Esophagus squamous epithelium (tissue), 5 donors: ENCODE measurements at places on chromosomes 11 and 22.

DNA sequence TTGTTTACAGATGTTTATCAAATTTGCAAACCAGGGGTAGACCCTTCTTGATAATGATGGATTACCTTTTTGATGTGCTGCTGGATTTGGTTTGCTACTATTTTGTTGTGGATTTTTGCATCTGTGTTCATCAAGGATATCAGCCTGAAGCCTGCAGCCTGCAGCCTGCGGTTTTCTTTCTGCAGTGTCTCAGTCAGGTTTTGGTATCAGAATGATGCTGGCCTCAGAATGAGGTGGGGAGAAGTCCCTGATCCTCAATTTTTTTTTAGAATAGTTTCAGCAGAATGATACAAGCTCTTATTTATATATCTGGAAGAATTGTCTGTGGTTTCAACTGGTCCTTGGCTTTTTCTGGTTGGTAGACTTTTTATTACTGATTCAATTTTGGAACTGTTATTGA lies 19.7 kb upstream of the RAB38 start:
- no peak for DNase-seq

DNA sequence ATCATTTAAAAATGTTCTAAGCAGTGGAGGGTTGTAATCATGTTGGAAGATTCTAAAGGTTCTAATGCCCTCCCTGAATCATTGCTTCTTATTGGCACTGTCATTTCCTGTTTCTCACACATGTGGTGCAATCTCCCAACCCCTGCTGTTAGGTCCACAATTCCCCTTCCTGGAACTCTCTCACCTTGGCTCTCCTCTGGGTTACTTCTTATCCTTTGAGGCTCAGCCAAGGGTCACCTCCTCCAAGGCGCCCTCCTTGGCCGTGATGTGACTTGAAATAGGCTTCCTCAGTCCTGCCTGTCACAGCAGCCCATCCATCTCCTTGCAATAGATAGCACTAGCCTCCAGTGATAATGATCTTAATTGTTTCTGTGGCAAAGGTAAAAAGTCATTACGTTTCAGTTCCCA lies 149.8 kb downstream of the TTC17 start:
- DNase-seq: no peak

DNA sequence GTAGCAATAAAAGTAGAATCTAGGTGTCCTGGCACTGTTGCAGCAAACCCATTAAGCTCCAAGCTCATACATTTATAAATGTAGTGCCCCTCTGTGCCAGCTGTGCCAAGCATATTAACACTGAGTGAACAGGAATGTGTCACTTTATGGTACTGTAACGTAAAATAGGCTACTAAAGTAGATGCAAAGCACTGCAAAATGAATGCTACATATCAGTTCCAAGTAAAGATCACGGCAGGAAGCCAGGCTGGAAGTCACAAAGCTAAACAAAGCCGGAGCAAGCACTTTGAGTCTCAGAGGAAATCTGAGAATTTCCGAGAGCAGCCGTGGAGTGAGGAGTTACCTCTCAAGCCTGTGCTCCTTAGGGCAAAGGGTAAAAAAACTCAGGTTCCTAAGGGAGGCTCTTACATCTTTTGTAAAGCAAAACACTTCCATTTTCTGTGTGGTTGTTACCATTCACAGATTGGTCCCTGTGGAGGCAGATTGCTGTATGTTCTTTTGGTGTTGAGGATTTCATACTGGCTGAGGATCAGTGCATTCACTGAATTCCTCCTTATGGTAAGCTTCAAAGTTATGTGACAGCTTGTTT lies 85.7 kb downstream of the WNT11 start:
- no peak for DNase-seq

DNA sequence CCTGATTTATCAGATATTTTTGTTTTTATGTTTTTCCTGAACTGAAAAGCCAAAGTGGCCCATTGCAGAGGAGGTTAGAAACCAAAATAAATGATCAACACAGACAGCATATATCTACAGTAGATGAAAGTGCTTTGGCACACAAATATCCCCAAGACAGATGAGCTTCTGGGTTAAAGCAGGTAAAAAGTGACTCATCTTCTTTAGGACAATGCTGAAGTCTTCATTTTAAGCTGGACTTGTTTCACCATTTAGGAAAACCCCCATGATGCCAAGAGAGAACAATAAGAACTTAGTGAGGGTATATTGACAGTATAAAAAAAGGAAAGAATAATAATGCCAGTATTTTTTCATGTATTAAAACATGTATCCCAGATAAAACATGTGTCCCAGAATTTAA lies 100.8 kb upstream of the OR9G4 start:
- no peak for DNase-seq

DNA sequence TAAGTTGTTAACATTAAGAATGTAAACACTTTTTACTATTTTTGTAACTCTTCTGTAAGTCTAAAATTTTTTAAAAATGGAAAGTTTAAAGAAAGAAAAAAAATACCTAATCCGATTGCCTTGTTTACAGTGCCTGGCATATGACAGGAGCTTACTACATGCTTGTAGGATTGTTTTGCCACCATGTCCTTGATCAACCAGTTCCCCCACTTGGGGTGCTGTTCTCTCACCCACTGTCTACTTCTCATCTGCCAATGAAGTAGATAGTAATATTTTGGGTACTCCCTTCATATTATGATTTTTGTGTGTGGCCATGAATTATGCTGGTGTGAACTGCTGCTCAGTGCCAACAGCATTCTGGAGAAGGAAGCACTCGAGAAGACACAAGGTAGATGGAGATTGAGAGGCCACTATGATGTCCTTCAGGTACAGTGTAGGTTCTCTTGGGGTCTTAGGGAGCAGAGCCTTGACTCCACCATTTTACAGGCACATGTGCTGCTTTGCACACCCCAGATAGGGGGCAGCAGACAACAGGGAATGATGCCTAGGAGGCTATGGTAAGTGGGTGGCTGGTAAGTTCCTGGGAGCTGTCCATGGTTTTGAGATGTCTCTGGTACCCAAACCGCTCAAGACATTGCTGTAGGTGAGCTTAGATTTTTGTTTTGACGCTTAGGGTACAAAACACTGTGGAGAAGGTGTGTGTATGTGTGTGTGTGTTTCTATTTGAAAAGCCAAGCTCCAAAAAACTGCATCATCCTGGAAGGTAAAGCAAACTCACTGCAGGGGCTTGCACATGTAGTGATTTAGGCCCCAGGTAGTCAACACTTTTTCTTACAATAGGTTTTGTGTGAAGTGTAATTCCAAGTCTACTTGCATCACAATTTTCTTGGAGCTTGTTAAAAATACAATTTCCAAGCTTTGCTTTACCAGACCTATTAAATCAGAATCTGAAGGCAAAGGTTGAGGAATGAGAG lies 494.5 kb upstream of the LARGE1 start:
- no peak for DNase-seq

- DNase-seq: no peak
Observed at GRCh38 chr11:118609380-118610224, 2.2 kb downstream of the PHLDB1 start.

DNA sequence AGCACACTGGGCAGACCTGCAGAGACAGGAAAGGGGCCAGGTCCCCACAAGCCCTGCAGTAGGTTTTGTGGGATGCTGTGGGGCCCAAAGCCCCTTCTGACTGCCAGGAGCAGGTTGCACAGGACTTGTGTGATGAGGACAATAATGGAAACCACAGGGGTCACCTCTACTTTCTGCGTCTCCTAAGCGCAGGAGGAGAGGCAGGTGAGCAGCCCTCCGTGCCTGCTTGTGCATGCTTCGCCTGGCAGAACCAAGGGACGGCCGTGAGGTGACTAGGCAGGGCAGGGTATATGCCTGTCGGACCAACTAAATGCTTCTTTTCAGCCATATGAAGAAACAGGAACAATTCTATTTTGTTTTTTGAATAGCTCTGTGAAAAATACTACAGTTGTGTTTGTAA lies 77.9 kb upstream of the PITPNB start:
- no peak for DNase-seq

DNA sequence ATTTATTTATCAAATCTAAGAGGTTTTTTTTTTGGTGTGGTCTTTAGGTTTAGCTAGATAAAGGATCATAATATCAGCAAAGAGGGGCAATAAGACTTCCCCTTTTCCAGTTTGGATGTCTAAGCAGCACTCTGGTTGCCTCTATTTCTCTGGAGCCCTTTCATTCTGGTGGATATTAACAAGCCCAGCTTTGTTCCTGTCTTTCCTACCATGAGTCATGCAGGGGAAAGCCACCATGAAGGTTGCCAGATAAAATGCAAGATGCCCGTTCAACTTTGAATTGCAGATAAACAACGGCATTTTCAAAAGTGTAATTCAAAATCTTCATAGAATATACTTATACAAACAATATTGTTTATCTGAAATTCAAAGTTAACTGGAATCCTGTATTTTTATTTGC lies 143.6 kb downstream of the ADAMTS15 start:
- DNase-seq: no peak

GRCh38 chr11:134705858-134706257 lies 293.8 kb upstream of the B3GAT1 start:
- no peak for DNase-seq

GRCh38 chr11:66768818-66769217 lies 39.8 kb upstream of the SPTBN2 start:
- DNase-seq: no peak

DNA sequence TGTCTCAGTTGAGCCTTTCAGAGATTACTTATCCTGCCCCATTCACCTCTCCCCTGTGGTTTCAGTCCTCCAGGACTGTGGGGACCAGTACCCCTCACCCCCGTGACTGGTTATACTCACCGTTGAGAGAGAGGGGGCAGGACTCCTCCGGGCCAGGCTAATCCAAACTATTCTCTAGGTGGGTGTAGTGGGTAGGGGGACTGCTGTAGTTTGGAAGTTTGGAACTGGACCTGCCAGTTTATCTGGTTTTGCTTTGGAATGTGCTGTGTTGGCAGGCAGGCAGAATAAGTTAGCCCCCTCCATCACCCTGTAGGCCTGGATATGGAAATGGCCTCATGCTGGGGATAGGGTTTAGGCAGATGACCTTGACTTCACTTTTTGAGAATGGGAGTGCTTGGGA lies 13.5 kb downstream of the TEAD1 start:
- DNase-seq: no peak

GRCh38 chr22:33476206-33476605 lies 418.0 kb upstream of the SYN3 start:
- DNase-seq: no peak

GRCh38 chr22:23722160-23722559 lies 28.8 kb downstream of the ZNF70 start:
- DNase-seq: no peak

DNA sequence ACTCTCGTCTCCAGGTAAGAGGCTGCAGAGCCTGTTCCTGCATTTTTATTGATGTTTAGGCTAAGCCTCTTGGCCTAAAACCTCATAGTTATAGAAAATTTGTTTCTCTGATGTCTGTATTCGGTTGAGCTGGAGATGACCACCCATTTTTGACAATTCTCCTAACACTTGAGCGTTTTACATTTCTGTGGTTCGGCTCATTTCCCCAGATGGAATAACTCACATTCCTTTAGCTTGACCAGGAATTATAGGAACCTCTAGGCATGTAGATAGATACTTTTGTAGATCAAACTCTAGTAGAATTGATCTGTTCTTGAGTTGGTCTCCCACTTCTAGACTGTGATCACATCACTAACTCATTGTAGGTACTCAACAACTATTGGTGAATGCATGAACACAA lies 172.6 kb upstream of the CADM1 start:
- DNase-seq: no peak

DNA sequence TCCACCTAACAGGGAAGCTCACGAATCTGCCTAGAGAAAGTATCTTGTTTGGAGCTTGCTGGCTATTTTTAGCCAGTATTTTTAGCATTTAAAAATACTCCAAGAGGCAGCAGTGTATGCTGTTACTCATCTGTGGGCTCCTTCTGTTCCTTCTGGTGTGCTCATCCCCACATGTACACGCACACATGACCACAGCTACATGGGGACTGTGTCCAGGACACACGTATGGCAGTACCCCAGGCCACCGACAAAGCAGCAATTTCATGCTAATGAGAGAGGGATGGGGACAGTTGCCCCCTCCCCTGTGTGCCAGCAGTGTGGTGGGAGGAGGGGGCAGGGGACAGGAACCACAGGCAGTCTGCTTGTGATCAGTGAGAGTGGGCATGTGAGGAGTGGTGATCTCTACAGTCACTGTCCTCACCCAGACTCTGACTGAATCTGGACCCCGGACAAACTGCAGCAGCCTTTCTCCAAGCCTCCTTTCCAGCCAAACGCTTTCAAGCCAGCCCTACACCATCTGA lies 16.4 kb downstream of the USP2 start:
- DNase-seq: no peak

DNA sequence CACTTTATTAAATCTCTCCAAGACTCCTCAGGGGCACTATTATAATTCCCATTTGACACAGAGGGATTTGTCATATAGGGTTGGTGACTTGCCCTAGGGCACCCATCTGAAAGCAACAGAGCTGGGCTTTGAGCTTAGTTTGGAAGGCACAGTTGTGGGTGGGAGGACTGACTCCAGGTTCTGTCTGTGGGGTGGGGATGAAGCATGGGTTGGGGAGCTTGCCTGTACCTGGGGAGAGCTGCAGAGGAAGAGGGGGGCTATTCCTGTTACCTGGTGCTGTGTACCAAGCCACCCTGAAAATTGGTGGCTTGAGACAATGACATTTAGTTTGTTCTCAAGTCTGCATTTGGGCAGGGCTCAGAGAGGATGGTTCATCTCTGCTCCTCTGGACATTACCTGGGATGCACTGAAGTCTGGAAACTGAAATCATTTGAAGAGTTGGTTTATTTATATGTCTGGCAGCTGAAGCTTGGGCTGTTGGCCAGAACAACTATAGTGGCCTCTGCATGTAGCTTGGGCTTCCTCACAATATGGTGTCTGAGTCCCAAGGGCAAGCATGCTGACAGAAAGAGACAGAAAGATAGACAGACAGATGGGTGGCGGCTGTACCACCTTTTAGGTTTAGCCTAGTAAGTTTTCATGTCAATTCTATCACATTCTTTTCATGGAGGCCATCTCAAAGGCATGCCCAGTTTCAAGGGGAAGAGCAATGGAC lies 44.9 kb downstream of the LRRC32 start:
- DNase-seq: no peak

DNA sequence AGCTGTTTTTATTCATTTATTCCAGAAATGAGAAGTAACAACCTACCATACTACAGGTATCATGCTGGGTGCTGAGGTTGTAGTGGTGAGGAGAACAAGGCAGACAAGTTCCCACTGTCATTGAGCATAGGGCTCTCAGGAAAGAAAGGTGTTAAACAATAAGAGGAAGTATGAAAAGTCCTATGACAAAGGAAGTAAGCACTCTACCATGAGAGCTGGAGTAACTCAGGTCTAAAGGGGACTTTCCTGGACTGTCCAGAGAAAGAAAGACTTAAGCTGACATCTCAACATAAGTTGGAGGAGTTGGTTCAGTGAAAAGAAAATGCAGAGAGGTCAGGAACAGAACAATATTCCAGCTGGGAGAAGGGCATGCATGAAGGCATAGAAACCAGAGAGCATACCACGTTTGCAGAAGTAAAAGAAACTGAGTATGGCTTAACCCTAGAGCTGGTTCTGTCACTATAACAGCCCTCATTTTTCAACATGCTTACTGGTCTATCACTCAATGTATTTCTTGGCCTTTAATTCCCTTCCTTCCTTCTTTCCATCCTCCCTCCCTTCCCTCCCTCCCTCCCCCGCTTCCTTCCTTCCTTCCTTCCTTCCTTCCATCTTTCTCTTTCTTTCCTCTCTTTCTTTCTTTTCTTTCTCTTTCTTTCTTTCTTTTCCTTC lies 137.8 kb upstream of the BDNF start:
- no peak for DNase-seq

GRCh38 chr11:20250644-20251247 lies 90.5 kb upstream of the DBX1 start:
- DNase-seq: no peak
